Esophagus muscularis mucosa (tissue), 4 donors: ENCODE measurements at places on chromosomes 4 and X. TPM values are rescaled to one million over a fixed set of nuclear protein-coding genes. Genes with fewer than 3 reads are reported as not detected.

CYBB gene
- total RNA-seq, result 14.6 TPM

UGT2A2 gene
- not detected for total RNA-seq

DNA sequence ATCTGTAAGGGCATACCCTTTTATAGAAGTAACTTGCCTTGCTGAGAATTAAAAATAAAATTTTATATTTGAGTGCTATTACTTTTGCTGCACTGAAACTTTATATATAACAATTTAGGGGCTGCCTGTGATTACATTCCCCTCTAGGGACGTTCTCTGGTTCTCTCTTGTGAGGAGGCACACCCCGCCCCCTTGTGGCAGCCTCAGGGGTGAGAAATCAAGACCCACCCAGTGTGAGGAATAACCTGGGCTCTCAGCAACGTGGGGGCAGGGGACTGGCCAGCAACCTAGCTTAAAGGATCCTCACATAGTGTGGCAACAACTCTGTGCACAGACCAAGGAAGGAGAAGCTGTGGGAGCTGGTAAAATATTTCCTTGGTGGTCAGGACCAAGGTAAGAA is 43.7 kb downstream of the MAGEA9 start:
- H3K36me3 ChIP-seq, result no peaks in the 10 kb centered on the region
- DNase-seq, result no peak
- no peaks in the 10 kb centered on the region for H3K27me3 ChIP-seq
- no peak overlapping the region for H3K27ac ChIP-seq
- H3K4me1 ChIP-seq, result peaks cover 5% of the 10 kb centered on the region
- no peak overlapping the region for H3K4me3 ChIP-seq

TLR10 gene
- 0.17 TPM for total RNA-seq

DNA sequence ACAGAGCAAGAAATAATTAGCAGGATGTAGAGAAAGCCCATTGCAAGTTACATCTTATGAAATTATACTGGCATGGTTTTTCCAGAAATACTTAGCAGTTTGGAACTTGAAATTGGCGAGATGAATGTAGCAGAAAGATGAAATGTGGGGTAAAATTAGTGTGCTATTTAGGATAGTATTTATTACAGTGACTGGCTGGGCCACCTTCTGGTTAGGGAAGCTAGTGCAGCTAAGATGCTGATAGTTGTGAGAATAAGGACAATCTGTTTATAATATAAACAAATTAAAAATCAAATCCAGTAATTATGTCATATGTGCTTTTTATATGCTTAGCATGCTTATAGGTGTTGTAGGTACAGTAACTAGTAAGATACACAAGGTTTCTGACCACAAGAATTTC is 74.8 kb downstream of the IL15 start:
- no peaks in the 10 kb centered on the region for H3K27me3 ChIP-seq
- DNase-seq, result no peak
- no peaks in the 10 kb centered on the region for H3K4me1 ChIP-seq
- no peak overlapping the region for H3K4me3 ChIP-seq
- H3K27ac ChIP-seq, result no peak overlapping the region
- no peaks in the 10 kb centered on the region for H3K36me3 ChIP-seq

- no peak overlapping the region for H3K27ac ChIP-seq
- no peak overlapping the region for H3K4me3 ChIP-seq
- DNase-seq, result no peak
Measured at GRCh38 chr4:121344098-121344497, 36.7 kb downstream of the QRFPR start.

FOXR2 gene
- not detected for total RNA-seq

- H3K36me3 ChIP-seq, result no peaks in the 10 kb centered on the region
- H3K4me1 ChIP-seq, result peaks cover 16% of the 10 kb centered on the region
- no peaks in the 10 kb centered on the region for H3K27me3 ChIP-seq
- peak; percentile 74 for DNase-seq
Measured at GRCh38 chr4:77097611-77098010, 21.8 kb upstream of the CCNI start.

- H3K36me3 ChIP-seq, result no peaks in the 10 kb centered on the region
- DNase-seq, result no peak
- no peak overlapping the region for H3K27ac ChIP-seq
- no peaks in the 10 kb centered on the region for H3K27me3 ChIP-seq
Measured at GRCh38 chr4:26257850-26258249, 63.0 kb upstream of the RBPJ start.

DNA sequence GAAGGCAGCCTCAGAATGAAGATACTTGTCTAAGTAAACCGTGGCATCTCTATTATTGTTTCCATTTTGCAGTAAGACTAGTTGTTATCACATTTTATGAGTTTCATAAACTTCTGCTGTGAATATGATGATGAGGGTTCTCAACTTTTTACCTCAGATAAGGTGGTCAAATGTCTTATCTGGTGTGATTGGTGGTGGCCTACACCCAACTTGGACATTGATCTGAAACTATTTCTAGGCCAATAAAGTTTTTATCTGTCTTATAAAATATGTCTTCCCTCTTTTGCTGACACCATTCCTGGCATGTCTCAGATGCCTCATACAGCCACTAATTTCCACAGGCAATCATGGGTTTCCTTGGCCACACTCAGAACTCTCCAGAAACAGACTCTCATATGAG is 480.3 kb upstream of the NR3C2 start:
- H3K4me1 ChIP-seq, result peaks cover 23% of the 10 kb centered on the region
- H3K4me3 ChIP-seq, result no peak overlapping the region
- no peaks in the 10 kb centered on the region for H3K27me3 ChIP-seq
- no peak for DNase-seq
- H3K36me3 ChIP-seq, result no peaks in the 10 kb centered on the region
- no peak overlapping the region for H3K27ac ChIP-seq

DNA sequence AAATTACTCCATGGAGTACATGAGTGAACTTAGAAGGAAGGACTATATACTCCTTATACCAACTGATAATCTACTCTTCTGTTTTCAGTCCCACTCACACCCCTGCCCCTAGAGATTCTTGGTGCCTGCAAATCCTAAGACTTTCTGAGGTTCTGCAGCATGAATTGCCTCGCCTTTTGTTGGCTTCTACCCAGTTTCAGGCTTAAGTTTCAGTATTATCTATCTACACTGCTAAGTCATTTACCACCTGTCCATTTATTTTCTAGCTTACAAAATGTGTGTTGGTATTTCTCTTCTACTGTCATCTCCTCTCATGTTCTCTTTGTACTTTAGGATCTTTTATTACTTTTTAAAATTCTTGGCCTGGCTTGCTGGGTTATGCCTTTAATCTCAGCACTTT is 94.4 kb upstream of the AMOT start:
- no peaks in the 10 kb centered on the region for H3K4me1 ChIP-seq
- H3K36me3 ChIP-seq, result no peaks in the 10 kb centered on the region
- no peak overlapping the region for H3K4me3 ChIP-seq
- no peak overlapping the region for H3K27ac ChIP-seq

GRCh38 chrX:112687189-112687691 is 7.5 kb upstream of the LHFPL1 start:
- no peak overlapping the region for H3K4me3 ChIP-seq
- H3K4me1 ChIP-seq, result no peaks in the 10 kb centered on the region
- H3K36me3 ChIP-seq, result no peaks in the 10 kb centered on the region
- DNase-seq, result no peak

DNA sequence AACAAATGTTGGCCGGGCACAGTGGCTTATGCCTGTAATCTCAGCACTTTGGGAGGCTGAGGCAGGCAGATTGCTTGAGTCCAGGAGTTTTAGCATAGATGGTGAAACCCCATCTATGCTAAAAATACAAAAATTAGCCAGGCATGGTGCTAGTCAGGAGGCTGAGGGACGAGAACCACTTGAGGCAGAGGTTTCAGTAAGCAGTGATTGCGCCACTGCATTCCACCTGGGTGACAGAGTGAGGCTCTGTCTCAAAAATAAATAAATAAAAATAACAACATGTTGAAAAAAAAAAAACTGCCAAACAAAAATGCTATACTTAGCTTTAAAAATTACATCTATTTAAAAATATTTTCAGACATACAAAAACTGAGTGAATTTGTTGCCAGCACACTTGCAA is 374.2 kb upstream of the SMIM31 start:
- H3K4me3 ChIP-seq, result no peak overlapping the region
- no peak for DNase-seq
- H3K27me3 ChIP-seq, result no peaks in the 10 kb centered on the region

- no peak overlapping the region for H3K27ac ChIP-seq
- no peaks in the 10 kb centered on the region for H3K4me1 ChIP-seq
- H3K4me3 ChIP-seq, result no peak overlapping the region
- DNase-seq, result no peak
- H3K27me3 ChIP-seq, result no peaks in the 10 kb centered on the region
Measured at GRCh38 chr4:150960079-150960478, 55.0 kb downstream of the LRBA start.

- no peak overlapping the region for H3K4me3 ChIP-seq
- H3K36me3 ChIP-seq, result peaks cover 20% of the 10 kb centered on the region
- no peak for DNase-seq
- no peak overlapping the region for H3K27ac ChIP-seq
Measured at GRCh38 chr4:1381944-1382541, 24.2 kb downstream of the NKX1-1 start.

GRCh38 chr4:93710847-93711430 is 117.6 kb upstream of the ATOH1 start:
- no peaks in the 10 kb centered on the region for H3K36me3 ChIP-seq
- H3K4me3 ChIP-seq, result no peak overlapping the region
- no peak for DNase-seq
- H3K27me3 ChIP-seq, result no peaks in the 10 kb centered on the region
- H3K4me1 ChIP-seq, result no peaks in the 10 kb centered on the region
- no peak overlapping the region for H3K27ac ChIP-seq

PLAC8 gene
- 0.78 TPM for total RNA-seq

GRCh38 chr4:110849461-110849860 is 226.6 kb upstream of the PITX2 start:
- H3K4me1 ChIP-seq, result no peaks in the 10 kb centered on the region
- no peaks in the 10 kb centered on the region for H3K27me3 ChIP-seq
- H3K4me3 ChIP-seq, result no peak overlapping the region
- no peaks in the 10 kb centered on the region for H3K36me3 ChIP-seq
- no peak for DNase-seq
- no peak overlapping the region for H3K27ac ChIP-seq

DNA sequence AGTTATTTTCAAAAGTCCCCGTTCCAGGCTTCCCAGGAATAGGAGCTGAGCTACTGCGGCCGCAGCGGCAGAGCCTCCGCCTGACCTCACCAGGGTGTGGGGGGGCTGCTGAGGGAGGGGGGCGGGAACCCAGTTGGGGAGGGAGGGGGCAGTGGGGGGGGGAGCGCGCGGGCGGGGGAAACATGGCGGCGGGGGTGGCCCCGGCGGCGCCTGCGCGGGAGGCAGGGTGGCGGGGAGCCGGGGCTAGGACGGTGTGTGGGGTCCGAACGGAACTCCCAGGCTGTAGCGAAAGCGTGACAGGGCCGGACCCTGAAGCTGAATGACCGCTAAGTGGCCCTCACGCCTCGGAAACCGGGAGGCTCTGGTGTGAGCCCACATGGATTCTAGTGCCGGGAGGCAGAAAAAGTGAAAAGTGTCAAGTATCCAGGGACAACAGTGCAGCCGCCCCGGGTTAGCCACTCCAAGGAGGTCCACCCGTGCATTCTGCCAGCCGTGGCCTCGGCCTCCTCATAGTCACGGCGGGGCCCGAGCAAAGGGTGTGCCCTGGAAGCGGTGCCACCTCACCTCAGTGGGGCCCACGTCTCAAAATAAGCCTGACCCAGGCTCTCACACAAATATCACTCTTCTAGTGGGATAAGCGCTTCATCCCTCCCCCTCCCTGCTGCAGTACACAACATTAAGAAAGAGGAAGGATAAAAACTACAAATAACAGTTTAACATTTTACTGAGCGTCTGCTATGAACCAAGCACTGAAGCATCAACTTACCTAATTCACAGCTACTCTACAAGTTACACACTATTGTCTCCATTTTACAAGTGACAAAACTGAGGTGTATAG is at the start of gene KLHL13:
Gene KLHL13 (minus strand): TSS at position 98 of the 838 bp plus-strand sequence. CDS start 88,337 bp downstream, outside the sequence.
- H3K4me1 ChIP-seq, result no peaks in the 10 kb centered on the region
- no peaks in the 10 kb centered on the region for H3K36me3 ChIP-seq
- H3K27me3 ChIP-seq, result no peaks in the 10 kb centered on the region
- no peak for DNase-seq

- H3K36me3 ChIP-seq, result no peaks in the 10 kb centered on the region
- H3K4me3 ChIP-seq, result no peak overlapping the region
- DNase-seq, result no peak
- no peaks in the 10 kb centered on the region for H3K27me3 ChIP-seq
- no peak overlapping the region for H3K27ac ChIP-seq
Measured at GRCh38 chrX:145715641-145716138, 101.9 kb upstream of the SLITRK2 start.

CLGN gene
- 2.8 TPM for total RNA-seq

DNA sequence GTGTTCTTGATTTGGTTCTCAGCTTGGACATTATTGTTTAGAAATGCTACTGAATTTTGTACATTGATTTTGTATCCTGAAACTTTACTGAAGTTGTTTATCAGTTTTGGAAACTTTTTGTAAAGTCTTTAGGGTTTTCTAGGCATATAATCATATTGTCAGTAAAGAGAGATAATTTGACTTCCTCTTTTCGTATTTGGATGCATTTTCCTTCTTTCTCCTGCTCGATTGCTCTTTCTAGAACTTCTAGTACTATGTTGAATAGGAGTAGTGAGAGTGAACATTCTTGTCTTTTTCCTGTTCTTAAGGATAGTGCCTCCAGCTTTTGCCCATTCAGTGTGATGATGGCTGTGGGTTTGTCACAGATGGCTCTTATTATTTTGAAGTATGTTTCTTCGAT is 24.1 kb downstream of the TMPRSS11A start:
- no peak overlapping the region for H3K27ac ChIP-seq
- H3K4me3 ChIP-seq, result no peak overlapping the region
- no peaks in the 10 kb centered on the region for H3K27me3 ChIP-seq
- DNase-seq, result no peak
- H3K4me1 ChIP-seq, result no peaks in the 10 kb centered on the region
- H3K36me3 ChIP-seq, result no peaks in the 10 kb centered on the region

DAPP1 gene
- 1.2 TPM for total RNA-seq

TSC22D3 gene
- total RNA-seq, result 532 TPM

DNA sequence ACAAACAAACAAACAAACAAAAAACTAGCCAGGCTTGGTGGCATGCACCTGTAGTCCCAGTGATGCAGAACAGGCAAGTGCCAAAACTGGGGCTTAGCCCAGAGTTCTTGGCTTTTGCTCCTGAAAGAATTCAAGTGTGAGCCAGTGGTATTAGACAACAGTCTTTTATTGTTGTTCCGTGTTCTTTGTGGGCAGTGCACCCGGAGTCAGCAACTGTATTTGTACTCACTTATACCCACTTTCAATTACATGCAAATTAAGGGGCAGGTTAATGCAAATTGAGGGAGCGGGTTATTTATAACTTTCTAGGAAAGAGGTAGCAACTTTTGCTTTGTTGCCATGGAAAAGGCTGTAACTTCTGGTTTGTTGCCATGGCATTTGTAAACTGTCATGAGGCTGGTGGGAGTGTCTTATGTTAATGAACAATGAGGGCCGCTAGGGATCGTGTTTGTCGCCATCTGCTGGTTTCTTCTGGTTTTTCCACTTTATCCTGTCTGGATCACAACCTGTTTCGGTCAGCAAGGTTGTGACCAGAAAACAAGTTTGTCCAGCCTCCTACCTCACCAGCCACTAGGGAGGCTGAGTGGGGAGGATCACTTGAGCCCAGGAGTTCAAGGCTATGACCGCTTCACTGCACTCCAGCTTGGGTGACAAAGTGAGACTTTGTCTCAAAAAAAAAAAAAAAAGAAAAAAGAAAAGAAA is 88.8 kb upstream of the ESX1 start:
- DNase-seq, result no peak
- no peak overlapping the region for H3K4me3 ChIP-seq
- peaks cover 5% of the 10 kb centered on the region for H3K27me3 ChIP-seq
- no peaks in the 10 kb centered on the region for H3K36me3 ChIP-seq
- H3K4me1 ChIP-seq, result no peaks in the 10 kb centered on the region
